ENCODE measurements at places on chromosomes 6 and 20.

GRCh38 chr6:27294409-27294808, 17.7 kb downstream of the POM121L2 start:
- peak; percentile 39 for DNase-seq

DNA sequence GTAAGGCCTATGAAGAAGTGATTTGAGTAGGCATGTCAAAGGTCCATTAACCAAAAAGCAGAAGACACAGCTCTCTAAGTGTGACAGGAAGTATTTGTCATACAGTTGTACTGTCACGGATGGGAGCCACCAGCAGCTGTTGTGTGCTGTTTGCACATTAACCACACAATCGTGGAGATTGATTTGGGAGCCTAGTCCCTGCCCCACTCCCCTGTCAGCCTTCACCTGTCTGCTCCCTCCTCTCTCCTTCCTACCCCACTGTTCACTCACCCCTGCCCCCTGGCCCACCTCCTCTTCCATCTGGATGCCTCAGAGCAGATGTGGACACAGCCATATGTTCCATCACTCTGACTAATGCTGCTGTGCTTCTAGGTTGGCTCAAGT, 124.7 kb upstream of the SPACA1 start:
- DNase-seq, result no peak

- no peak for DNase-seq
Observed at GRCh38 chr20:37878835-37879599, 23.9 kb upstream of the VSTM2L start.

GRCh38 chr6:117613920-117614560, 11.7 kb upstream of the GOPC start:
- DNase-seq, result no peak

GRCh38 chr6:5442916-5443315, 181.6 kb downstream of the FARS2 start:
- DNase-seq, result no peak

GRCh38 chr20:50893620-50894019, 37.6 kb downstream of the ADNP start:
- DNase-seq, result no peak

Measured in OCI-M1 (cell line).